Thoracic aorta (tissue), 2 donors: ENCODE measurements at places on chromosomes 3 and 15. TPM values are rescaled to one million over a fixed set of nuclear protein-coding genes. Genes with fewer than 3 reads are reported as not detected.

DNA sequence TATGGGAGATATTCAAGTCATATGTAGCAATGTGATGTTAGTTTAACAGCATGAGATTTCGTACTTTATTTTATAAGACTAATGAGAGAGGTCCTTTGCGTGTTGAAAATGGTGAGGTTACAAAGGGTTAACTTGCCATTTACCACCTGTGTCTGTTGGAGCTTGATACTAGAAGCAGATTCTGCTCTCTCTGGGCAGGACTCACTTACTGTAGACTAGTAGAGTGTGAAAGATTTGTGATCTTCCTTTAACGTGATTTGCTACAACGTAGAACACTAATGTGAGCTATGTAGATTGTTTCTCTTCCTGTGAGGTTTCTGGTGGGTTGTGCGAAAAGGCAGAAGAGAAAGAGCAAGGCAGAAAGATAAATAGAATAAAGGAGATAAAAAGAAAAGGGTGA is 1.1 kb downstream of the TP63 start:
- DNase-seq, result no peak

DNA sequence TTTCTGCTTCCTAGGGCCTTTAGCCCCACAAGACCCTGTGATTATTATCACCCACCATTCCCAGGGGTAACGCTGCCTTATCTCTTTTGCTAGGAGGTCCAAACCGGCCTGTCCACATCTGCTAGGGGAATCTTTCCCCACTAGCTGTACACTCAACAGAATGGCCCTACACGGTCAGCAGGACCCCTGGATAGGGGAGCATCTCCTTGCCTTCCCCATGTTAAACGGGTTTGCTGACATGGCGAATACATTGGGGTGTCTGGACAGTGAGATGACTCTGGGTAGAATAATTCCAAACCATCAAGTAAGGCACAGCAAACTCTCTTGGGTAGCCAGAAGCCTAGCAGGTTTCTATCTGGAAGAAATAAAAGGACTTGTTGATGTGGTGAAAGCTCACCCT is 702 bp downstream of the TRAIP start:
- no peak for DNase-seq

The COLQ gene
- total RNA-seq, result 9.3 TPM

GRCh38 chr3:158642474-158643210 is 1.7 kb upstream of the GFM1 start:
- no peak for DNase-seq

DNA sequence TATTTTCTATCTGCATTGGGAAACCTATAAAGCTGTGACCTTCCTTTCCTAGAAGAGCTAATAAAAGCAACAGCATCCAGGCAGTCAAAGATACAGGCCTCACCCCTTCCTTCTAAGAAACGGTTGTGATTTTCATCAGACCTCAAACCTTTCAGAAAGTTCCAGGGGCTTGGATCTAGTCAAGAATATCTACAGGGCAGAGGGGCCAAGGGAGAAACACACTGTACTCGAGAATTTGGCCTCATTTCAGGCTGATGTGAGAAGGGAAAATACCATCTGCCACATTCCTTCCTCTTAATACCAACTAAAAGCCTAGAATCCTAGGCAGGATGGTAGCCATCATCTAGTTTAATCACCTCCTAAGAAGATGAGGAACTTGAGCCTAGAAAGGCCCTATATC is 24.5 kb upstream of the BCL6 start:
- no peak for DNase-seq

- DNase-seq, result no peak
These were observed 333.0 kb upstream of the SEMA6D start for GRCh38 chr15:47384341-47384740.
